ENCODE measurements at places on chromosomes 1 and 21.

GRCh38 chr1:223641523-223642039 lies 23.9 kb downstream of the CAPN8 start:
- no peak for DNase-seq

DNA sequence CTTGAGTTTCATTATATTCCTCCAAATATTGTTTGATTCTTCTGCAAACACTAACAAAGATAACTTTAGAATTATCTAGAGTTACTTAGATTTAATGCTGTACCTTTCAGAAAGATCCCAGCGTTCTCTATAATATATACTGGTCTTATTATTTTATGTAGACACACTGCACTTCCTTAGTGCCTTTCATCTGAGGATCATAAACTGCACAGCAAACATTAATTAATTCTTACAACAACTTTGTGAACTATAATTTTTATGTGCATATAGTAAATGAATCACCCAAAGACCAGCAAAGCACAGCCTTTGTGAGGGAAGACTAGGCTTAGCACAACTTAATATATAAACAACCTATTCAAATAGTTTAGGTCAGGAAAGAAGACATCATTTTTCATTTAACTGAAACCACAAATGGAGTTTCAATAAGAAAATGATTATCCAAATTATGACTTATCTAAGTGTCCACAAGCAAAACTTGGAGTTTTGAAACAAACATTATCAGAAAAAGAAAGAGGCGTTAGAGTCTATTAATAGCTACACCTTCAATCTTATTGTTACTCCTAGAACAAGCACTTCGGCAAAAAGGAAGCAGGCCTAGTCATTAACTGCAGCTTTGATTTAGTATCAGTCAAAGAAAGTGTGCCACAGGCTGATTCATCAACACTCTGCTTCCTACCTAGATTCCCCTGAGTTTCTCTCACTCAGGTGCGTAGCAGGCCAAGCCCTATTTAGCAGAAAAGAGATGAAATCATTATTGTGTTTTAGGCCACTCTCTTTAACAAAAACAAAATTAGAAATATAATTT lies 22.5 kb upstream of the RC3H1 start:
- no peak for DNase-seq

GRCh38 chr1:83741348-83741747 lies 257.6 kb downstream of the TTLL7 start:
- DNase-seq, result no peak

DNA sequence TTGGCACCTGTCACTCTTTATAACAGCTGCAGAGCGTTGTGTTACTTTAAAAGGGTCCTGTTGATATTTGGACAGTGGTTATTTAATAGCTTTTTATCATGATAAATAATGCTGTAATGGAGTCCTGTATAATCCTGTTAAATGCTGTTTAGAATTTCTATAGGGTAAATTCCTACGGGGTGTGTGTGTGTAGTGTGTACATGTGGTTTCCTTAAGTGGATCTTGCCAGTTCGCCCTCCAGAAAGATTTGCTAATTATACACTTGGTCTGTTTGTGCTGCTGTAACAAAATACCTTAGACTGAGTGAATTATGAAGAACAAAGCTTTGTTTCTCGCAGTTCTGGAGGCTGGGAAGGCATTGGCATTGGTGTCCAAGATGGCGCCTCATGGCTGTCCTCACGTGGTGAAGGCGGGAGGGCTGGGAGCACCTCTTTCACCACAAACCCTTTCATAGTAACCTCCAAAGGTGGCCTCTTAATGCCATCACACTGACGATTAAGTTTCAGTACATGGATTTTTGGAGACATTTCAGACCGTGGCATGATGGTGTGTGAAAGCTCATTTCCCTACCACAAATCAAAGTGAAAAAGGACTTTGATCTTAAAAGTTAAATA lies 11.2 kb downstream of the PRMT2 start:
- DNase-seq, result no peak

GRCh38 chr21:44874240-44874496 lies 678 bp upstream of the PTTG1IP start:
- DNase-seq, result no peak

GRCh38 chr1:202158810-202159533 lies 1.4 kb downstream of the PTPN7 start:
- DNase-seq, result no peak

DNA sequence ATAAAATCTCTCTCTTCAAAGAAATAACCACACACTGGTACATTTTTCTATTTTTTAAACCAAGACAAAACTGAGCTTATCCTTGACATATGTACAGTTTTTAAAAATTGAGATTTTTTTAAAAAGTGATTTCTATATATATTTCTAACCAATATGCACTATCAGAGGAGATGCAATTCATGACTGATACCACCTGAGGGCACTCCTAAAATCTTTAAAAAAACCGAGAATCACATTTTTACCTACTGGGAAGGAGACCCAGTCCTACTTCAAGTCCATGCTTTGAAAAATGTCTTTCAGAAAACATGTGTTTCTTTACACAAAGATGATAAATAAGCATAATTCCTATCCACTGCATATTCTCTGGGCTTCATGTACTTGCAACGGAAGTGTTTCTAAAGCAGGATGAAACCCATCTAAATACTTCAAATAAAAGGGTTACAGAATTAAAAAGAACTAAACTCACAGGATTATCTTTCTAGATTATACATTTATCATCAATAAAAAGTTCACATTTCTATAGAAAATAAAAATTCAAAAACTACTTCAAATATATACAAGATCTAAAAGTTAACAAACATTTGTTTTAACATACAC lies 98.6 kb downstream of the ENAH start:
- DNase-seq, result no peak

GRCh38 chr1:108862017-108862610 lies 5.2 kb upstream of the AKNAD1 start:
- no peak for DNase-seq

GRCh38 chr1:217660353-217661062 lies 29.4 kb downstream of the SPATA17 start:
- DNase-seq, result no peak

- no peak for DNase-seq
These were observed 6.2 kb downstream of the ARHGEF16 start for GRCh38 chr1:3460672-3461131.

GRCh38 chr21:46222436-46223116 lies 6.0 kb downstream of the LSS start:
- DNase-seq, result no peak

DNA sequence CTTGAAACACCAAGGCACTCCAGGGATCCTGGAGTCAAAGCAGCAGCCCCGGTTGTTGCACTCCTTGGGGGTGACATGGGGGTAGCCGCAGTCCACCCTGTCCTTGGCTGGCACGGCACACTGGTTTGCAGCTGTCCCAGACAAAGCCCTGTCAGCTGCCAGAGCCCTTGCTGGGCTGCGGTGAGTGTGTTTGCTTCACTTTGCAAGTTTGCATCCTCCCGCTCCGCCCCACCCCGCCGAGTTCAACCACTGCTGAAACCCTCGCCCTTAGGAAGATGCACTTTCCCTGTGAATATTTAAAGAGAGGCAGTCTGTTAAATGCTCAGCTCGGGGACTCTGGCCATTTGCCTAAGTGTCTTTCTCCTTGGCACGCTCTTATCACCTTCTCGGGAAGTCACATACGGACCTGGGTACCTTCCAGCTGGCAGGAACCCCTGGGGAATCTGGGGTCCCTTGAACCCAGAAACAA lies 1.7 kb downstream of the TFF3 start:
- DNase-seq, result no peak

DNA sequence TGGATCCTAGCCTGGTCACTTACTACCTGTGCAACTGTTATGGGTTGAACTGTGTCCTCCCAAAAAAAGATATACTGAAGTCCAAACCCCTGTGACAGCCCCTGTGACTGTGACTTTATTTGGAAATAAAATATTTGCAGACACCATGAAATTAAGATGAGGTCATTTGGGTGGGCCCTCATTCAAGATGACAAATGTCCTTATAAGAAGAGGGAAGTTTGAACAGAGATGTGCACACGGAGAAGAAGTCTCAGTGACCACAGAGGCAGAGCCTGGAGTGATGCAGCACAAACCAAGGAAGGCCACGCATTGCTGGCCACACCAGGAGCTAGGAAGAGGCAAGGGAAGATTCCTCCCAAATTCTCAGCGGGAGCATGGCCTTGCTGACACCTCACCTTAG lies 249.7 kb upstream of the RUNX1 start:
- no peak for DNase-seq

DNA sequence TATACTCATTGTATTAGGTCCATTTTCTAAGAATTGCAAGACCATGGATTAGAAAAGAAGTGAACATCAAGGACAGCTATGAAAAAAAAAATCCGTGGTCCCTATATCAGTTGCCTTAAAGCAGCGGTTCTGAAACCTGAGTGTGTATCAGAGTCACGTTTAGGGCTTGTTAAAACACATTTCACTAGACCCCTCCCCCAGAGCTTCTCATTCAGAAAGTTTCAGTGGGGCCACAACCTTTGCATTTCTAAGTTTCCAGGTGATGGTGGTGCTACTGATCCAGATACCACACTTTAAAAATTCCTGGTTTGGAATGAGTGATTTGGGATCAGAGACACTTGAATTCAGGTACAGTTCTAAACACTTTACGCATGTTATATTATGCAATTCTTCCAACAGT lies 96.1 kb upstream of the PRMT6 start:
- DNase-seq, result no peak

- DNase-seq, result no peak
These were observed 2.0 kb downstream of the QSOX1 start for GRCh38 chr1:180156631-180157091.

DNA sequence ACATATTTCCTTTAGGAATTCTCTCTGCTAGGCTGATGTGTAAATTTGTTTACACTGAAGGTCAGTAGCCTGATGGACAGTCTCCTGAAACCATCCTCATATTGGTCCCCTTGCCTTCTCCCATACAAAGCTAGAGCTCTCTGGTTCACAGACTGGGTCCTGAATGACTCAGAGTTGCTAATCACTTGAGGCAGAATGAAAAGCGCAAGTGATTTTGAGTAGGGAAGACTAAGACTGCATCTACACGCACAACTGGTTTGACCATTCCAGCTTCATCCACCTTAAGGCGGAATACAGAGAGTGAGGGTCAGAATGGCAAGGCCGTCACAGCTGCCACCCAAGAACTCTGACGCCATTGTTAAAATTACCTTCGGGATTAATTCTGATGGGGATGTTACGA lies 70.2 kb upstream of the KIF26B start:
- DNase-seq, result no peak

GRCh38 chr21:21383126-21383525 lies 384.9 kb downstream of the NCAM2 start:
- DNase-seq, result no peak

DNA sequence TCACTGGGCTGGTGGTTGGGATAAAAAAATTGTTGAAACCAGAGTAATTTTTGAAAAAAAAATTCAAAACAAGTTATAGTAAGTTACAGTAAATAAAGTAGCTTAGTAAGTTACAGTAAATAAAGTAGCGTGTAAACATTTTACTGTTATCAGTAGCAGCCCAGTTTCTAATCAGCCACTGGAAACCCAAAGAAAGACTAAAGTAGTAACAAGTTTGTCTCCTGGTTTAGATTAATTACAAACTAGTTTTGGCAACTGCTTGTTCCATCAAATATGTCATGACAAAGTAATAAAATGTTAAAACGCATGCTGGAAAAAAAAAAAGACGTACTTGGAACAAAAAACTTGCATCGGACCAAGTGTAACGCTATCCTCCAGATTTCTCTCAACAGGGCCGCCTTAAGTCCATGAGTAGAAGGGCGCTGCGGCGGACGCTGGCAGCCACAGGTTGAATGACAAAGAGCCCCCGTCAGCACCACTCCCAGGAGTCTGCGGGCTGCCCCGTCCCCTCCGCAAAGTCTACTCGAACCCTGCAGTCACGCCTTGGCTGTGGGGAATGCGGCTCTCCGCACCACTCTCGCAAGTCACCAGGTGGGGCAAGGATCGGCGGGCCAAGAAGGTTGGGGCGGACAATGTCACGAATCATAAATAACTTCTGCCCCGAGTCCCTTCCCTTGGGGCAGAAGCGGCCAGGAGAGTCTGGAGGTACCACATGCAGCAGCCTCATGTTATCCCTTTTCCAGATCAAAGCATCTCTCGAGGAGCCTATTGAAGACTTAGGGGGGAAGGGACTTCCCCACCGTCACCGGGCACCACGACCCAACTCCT lies 837 bp downstream of the SLC16A1 start:
- DNase-seq, result peak; percentile 72

- no peak for DNase-seq
These were observed 40.8 kb downstream of the CBS start for GRCh38 chr21:43034826-43035225.

- no peak for DNase-seq
These were observed 6.9 kb upstream of the LRP8 start for GRCh38 chr1:53334781-53335180.

DNA sequence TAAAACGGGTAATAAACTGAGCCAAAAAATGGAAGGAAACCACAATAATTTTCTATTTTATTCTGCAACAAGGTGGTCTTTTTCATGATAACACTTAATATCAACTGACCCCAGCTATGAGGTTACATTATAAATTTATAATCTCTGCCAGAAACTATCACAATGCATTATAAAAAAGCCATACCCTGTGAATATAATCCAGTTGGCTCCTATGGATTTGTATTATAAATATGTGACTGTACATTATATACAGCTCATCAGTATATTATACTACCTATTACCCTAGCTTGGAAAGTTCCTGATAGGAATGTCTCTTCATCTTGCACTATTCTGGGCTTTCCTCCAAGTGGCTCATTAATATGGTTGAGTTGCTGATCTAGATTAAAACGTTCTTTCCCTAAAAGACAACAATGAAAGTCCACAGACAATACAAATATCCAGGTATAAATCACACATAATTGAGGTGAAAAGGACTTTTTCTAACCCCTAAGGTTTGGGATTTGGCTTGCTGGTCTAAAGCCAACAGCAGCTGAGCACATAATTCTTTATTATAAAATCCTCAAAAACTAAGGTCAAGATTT lies 487.7 kb downstream of the TTLL7 start:
- no peak for DNase-seq

DNA sequence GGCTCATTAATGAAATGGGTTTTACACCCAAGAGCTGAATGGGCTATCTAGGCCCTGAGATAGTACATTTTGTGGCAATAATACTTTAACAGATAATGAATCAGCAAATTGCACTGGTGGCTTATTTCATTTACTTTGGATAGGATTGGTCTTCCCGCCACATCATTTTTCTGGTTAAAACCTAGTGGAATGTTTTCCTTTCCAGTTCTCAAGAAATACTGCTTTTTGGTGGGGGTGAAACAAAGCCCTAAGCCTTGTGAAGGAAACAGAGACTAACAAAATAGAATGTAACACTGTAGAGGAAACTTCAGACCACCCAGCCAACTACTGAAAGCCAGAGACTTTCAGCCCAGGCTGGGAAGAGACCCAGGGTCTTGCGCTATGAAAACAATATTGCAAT lies 172.2 kb downstream of the HHIPL2 start:
- no peak for DNase-seq
